Stimulated activated naive B cell treated with anti-CD40 and anti-IgM and Interleukin-4, amounts not matched to agents 10 μg/mL and 1 μg/mL and 100 μg/mL, for 72 hours (primary cell): ENCODE measurements at places on chromosomes 5 and 9.

GRCh38 chr5:144318011-144318410 lies 147.3 kb downstream of the KCTD16 start:
- DNase-seq = no peak

DNA sequence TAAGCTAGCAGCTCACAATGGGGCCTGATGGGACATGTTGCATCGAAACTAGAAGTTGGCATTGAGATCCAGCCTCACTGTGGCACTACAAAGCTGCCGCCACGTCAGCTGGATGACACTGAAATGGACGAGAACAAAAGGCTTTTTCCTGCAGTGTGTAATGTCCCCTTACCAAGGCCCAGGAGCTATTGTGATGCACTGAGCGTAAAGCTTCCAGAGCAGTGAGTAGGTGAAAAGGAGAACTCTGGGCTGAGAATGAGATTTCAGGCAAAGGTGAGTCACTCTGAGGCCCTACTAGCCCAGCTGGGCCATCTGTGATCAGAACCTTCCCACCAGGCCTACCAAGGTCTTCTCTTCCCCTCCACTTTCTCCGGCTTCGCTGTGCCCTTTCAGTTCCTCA lies 528.1 kb upstream of the KLF4 start:
- no peak for DNase-seq

DNA sequence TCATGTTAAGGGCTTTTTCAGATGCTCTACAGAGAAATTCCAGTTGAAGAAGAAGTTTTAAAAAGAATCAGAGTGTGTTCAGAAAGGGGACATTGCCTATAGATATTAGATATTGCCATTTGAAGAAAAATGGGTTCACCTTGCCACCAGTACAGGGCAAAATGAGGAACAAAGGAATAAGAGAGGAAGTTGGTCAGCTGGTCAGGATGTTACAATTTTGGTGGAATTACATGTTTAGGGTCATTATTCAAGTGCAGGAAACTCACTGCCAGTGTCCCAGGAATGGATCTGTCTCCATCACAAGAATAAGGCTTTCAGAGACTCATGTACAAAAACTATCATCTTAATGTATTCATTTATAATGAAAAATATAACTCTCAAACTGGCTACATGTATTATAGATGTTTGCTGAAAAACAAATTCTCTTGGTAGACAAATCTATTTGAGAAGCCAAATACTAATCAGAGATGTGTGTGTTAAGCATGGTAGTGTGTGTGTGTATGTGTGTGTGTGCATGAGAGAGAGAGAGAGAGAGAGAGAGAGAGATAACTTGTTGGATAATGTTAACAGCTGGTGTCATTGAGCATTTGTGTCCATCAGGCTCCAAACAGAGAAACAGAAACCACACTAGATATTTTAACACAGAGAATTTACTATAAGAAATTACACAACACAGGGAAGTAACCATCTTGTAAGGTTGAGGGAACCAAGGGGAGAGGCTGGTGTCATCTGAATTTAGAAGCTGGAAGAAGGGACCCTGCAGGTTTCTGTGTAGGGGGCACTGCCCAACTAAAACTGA lies 5.0 kb upstream of the C1QTNF3 start:
- DNase-seq = no peak

DNA sequence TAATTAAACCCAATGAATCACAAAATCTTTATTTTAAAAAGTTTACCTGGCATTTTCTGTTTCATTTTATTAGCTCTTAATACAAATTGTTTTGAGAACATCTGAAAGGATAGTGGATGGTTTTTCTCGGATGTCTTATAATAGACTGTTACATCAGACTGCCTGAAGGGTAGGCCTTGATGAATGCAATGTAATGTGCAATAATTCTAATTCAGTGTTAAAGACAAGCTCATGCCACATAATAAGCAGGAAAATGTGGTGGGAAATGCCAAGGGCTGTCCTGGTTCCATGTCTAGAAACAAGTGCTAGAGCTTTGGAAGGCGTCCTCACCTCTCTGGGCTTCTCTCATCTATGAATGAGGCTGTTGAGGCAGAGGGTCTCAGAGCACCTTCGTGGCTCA lies 148.1 kb downstream of the DEPDC1B start:
- no peak for DNase-seq

- no peak for DNase-seq
Observed at GRCh38 chr9:36169708-36170107, 520 bp downstream of the CCIN start.

DNA sequence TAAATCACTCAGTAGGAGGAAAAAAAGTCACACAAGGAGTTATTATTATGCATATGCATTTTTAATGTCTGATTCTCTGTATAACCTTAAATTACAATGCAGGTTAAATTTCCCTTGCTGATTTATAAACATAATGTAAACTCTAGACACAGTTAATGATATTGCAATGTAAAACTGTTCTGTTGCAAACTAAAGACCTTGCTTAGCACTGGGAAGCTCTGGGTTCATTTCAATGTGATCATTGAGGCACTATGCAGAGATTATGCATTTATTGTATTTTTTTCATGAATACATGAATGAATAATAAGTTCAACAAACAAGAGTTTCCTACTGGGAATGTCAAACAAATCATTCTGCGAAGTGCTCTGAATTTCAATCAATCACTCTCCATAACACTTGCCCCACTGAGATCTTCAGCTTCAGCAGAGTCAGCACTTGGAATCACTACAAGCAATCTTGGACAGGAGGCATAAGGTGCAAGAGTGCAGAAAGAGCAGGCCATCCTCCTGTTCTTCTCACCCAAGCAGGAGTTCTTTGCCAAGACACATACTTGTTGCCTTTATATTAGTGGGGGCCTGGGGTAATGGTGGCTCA lies 232.1 kb downstream of the CSNK1G3 start:
- DNase-seq = no peak

DNA sequence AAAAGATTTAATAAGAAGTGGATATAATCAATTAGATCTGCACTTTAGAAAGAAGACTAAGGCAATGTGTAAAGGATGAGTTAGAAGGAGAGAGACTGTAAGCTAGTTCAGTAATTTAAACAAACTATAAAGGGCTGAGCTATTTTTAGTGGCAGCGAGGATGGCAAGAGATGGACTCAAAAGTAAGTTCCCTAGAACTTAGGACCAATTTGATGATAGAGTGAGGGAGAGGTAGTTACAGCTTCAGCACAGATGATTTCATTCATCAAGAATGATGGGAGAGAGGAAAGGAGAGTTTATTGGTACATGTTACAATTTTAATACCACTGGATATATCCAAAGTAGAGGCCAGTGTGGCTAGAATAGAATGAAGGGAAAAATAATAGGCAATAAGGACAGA lies 19.1 kb downstream of the NADK2 start:
- no peak for DNase-seq

DNA sequence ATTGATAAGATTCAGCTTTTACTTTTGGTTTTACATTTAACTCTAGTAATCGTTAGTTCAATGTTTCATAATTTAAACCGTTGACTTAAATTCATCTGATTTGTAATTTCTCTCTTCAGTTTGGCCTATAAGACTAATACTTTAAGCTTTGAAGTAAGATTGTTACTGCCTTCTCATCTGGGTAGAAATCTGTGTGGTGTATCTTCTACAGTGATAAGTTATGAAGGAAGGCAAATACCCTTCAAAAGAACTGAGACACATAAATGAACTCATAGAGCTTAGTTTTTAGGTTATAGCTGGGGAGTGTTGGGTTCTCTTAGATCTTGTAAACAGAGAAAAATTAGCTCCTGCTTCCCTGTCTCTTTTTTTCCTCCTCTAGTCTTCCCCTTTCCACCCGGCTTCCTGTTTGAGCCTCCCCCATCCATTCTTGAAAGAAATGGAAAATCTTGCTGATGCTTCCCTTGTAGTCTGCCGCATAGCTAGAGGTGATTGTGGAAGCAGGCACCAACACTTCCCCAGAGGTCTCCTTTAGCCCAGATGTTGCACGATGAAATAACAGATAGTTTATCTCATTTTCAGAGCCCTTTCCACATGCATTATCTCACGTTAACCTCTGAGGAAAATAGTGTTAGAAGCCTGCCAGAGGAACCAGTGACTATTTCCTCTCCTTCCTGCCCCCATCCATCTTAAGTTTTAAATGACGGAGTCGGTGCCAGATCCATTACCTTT lies 2.0 kb upstream of the F2RL2 start:
- no peak for DNase-seq
